ENCODE measurements at places on chromosomes 7 and 10.

- no peak for DNase-seq
Observed at GRCh38 chr7:118175740-118176139, 8.2 kb upstream of the LSM8 start.

DNA sequence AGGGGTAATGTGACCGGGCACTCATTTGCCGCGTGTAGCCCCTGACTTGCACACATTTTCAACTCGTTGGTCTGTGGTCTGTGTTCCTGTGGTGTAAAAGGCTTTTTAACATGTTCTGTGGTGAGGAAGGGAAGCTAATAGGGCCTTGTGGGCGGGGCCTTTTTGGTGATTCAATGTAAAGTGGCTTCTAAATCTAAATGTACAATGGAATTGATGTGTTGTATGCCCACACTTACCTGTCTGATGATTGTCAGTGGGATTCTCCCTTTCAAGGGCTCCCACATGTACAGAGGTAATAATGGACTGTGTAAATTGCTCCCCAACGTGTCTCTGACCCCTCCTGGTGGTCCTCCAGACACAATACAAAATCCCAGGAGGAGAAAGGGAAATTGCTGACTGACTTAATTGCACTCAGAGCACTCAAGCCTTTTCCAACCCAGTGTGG, 43.1 kb upstream of the GATAD1 start:
- DNase-seq: no peak

- DNase-seq: no peak
Observed at GRCh38 chr7:6423942-6424701, 23.6 kb downstream of the DAGLB start.

DNA sequence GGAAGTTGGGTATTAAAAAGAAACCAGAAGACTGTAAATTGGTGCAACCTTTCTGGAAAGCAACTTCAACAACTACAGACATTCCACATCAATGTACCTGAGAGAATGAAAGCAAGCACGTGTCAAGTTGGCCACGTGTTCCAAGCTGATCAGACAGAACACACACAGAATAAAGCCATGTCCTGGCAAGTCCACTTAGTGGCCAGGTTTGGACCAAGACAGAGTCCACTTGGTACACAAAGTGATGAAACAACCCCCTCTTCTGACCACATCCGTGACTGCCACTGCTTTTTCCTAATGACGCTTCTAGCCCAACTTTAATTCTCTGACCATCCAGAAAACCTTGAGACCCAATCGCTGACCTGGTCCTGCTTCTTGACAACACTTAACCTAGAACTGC, 109.4 kb downstream of the ABLIM1 start:
- no peak for DNase-seq

DNA sequence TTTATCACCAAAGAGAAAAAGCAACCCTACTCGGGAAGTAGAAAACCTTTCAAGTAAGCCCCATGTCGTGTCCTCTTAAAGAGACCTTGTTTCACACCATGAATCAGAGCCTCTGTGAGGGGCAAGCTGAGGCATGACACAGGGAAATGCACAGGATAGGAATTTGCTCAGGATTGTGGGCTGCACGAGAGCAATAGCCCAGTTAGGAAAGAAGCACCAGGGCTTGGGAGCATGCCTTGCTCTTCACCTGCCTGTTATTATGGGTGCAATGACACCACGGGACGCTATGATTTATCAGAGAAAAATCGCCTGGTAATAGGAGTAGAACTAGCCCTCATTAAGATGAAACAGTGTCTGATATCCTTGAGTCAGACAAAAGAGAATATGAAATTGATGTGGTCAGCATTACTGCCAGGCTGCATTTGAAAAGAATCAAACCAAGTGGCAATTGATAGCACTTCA, 562.9 kb upstream of the NRP1 start:
- DNase-seq: peak; percentile 75

- no peak for DNase-seq
Observed at GRCh38 chr10:103645141-103646054, 151.9 kb downstream of the NEURL1 start.

DNA sequence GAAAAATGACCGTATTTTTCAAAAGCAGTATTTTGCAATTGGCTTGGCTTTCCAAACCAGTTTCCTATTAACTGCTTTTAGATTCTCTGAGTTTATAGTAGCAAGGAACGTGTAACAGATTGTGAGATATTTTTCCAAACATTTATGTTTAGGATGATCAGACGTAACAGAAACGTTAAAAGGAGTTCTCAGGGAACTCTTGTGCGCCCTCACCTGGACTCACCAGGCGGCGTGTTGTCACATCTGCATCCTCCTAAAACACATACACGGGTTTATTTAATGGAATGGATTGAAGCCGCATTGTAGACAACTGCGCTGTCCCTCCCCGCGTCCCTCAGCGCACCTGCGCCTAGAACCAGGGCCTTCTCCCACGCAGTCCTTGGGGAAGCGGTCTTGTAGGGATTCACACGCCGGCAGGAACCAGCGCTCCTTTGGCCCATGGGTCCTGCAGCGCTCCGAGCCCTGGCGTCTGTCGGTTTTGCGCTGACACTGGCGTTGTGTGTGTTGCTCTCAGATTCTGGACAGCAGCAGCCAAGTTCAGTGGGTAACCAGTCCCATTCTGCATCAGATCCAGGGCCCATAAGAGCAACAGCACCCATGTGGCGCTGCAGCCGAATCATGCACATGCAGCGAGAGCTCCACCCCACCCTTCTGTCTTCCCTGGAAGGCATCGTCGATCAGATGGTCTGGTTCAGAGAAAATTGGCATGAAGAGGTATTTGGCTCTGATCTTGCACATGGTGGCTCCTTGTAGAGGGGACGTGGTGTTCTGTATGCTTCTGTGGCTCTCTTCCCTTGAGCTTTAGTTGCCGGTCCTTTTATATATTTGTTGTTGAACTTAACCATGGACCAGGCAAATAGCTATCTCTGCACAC, 114.9 kb downstream of the TRRAP start:
- no peak for DNase-seq

GRCh38 chr10:95782318-95782717, 26.4 kb downstream of the ENTPD1 start:
- no peak for DNase-seq

DNA sequence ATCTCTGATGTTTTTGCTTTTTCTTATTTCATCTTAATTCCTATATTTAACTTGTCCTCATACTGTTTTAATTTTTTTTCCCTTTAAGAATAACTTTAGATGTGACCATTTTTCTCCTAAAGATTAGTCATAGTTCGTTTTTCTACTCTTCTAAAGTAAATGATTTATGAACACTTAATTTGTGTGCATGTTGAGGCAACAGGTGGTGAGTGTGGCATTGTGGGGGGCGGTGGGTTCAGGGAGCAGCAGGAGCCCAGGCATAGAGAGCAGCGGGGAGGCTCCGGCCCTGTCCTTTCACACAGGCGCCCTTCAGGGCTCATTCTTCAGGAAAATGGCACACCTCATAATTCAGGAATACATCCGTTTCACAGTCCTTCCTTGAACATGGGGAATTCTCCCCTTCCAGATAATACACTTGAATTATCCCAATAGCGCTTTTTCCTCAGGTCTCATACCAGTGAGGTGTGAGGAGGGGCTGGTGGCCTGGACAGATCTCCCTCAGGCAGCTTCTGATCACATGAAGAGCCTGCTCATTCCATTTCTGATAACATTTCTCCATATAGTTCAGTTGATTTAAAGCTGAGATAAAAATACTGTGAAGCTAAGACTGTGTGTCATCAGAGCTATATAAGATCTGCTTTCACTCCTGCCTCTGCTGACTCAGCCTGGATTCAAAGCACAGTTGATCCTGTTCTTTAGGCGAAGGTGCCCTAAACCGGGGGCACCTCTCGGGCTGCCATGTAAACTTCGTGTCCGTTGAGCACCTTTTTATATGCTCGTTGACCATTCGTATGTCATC, 40.2 kb downstream of the CUL1 start:
- DNase-seq: no peak

Data from NCI-H1105 treated with DMSO at 0.1 percent for 48 hours (cell line).